ENCODE measurements at places on chromosomes 4 and X.
A peak's percentile ranks its signal among the peaks of the same experiment; 100 is the strongest.

DNA sequence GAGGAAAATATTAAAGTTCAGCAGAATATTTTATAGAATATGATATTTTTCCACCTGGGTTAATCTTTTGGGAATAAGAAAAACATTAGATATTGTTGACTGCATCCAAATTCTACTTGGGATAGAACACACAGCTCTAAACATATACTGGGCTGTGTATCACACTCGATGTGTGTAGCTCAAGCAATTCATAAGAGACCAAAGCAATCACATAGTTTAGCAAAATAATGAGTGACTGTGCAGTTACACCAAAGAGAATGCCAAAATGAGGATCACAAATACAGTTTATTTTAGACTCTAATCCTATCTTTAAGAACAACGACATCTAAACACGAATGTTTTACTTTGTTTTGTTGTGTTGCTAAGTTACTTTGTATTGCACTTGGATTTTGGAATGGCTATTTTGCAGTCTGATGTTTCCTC, 101.2 kb downstream of the CBR4 start:
- no peak for DNase-seq

- no peak for DNase-seq
Measured at GRCh38 chr4:90007494-90008167, 113.0 kb downstream of the MMRN1 start.

- DNase-seq: no peak
Measured at GRCh38 chr4:46425775-46426400, 36.0 kb upstream of the GABRA2 start.

GRCh38 chrX:4550018-4550417, 836.6 kb upstream of the PRKX start:
- no peak for DNase-seq

GRCh38 chr4:96164814-96165351, 325.0 kb downstream of the PDHA2 start:
- no peak for DNase-seq

- DNase-seq: no peak
Measured at GRCh38 chrX:129193357-129193756, 329.9 kb downstream of the SMARCA1 start.

GRCh38 chrX:125398959-125399440, 79.3 kb downstream of the TEX13C start:
- DNase-seq: no peak

- DNase-seq: no peak
Measured at GRCh38 chrX:2192584-2193272, 308.0 kb downstream of the DHRSX start.

GRCh38 chr4:19187096-19187495, 1064.6 kb upstream of the SLIT2 start:
- DNase-seq: no peak

DNA sequence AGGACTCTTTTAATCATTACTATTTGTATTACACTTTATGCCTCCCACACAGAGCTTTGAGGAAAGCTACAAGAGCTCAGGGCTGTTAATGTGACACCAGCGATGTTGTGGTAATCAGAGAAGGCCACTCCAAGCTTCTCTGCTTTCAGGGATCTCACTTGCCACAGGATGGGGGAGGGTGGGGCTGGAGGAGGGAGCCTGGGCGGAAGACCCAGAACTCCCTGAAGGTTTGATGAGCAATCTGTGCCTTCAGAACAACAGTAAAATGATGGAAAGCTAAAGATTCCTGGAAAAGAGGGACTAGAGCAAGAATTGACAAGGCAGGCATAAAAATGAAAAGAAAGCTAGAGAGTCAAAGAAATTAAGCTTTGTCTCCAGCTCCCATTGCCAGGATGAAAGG, 75.6 kb downstream of the MAML3 start:
- peak; percentile 55 for DNase-seq

DNA sequence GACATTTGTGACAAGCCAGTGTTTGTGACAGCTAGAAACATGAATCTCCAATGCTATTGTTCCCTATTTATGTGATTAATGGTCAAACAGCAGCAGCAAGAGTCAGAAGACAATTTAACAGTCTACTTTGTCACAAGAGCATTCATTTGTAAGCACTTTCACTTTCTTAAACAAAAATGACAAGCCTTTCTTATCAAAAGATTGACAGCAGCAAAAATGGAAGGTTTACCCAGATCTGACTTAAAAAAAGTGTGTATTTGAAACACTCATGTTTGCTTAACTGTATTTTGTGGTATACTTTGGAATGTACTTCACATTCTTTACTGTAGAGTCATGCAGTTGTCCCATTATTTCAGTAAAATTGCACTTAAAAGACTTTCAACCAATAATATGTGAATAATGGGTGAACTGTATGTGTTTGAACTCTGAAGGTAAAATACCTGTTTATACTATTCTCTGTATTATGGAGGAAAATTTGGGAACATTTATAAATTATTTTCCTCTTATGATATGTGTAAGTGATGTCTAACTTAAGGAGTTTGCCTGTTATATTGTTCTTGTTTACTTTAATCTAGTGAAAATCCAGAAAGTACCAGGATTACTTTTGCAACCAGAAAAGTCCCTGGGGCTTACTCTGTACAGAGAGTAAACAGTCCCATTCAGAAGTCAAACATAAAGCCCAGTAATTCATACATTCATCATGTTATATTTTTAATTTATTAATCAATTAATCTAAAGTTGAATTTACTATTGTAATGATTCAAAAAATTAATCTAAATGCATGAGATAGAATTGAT, 314.9 kb upstream of the TRAM1L1 start:
- no peak for DNase-seq

DNA sequence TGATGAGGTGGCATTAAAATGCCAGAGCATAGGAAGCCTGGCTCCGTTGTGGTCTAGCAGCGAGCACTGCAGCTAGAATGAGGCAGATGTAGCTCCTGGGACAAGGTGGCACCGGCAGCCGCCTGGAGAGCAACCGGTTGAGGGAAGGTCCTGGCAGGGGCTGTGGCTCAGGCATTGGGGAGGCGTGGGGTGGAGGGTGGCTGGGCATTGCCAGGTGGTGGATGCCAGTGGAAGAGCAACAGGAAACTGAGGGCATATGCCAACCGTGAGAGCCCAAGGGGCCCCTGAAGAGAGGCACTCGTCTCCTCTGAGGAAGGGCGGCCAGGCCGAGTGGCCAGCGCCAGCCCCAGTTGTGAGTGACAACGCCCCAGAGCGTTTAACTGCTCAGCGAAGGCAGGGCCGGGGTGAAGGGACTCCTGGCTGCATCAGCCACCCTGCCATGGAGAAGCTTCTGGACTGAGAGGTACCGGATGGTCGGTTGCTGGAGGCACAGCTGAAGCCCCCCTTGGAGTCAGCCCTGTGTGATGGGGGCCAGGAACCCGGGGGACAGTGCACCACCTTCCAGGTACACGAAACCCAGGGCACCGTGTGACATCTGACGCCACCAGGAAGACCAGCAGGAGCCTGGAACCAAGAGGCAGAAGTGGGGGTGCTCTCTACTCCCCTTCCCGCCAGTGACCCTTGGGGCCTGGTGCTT, 13.2 kb upstream of the PDE6B start:
- DNase-seq: no peak

DNA sequence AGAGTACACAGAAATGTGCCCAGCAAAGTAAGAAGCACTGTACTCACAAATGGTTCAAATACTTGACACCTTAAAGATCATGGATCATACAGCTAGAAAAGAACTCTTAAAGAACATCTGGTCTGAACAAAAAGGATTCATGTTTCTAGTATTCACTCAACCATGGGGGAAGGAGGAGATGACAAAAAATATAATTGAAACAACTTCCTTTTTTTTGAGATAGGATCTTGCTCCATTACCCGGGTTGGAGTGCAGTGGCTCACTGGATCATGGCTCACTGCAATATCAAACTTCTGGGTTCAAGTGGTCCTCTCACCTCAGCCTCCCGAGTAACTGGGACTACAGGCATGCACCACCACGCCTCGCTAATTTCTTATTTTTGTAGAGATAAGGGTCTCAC, 6.0 kb downstream of the DHX15 start:
- DNase-seq: no peak

- no peak for DNase-seq
Measured at GRCh38 chr4:47289805-47290204, 173.7 kb downstream of the COMMD8 start.

DNA sequence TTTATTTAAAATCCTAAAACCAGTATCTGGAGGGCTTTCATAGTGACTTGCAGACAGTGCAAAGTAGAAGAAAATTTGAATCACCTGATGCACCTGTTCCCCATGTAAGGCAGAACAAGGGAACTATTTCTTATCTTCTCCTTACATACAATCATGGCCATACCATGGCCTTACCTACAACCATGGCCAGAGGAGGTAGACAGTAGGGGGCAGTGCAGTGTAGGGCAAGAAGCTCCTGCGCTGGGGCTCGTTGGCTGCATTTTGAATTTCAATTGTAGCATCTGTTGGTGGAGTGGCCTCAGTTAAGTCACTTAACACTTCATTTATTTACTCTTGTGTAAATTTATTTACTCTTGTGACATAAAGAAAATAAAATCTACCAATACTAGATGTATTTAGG, 33.0 kb downstream of the GALNTL6 start:
- peak; percentile 63 for DNase-seq

DNA sequence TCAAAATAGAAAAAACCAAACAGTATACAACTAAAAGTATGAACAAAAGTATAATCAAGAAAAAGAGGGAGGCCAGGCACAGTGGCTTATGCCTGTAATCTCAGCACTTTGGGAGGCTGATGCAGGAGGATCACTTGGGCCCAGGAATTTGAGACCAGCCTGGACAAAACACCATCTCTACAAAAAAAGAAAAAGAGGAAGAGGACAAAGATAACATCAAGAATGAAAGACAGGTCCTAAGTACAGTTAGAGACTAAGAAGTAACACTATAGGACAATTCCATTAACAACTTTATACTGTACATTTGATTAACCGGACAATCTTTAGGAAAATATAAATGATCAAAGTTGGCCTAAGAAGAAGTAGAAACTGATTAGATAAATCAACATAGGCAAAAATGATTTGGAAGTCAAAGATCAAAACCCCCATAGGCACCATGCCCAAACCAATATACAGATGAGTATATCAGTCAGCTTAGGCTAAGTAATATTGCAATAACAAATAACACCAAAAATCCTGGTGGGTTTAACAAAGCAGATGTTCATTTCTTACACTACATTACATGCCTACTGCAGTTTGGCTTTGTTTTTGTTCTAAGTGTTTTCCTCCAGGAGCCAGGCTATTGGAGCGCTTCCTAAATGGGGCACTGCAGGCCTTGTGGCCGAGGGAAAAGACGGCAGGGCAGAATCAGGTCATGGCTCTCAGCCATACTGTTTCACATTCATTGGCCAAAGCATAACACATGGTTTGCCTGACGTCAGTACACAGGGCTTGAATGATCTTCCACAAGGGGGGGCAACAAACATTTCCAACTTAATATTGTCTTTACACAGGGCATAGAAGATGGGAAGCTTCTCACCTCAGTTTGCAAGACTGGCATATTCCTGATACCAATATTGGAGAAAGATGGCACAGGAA, 42.2 kb upstream of the HGFAC start:
- no peak for DNase-seq

- DNase-seq: no peak
Measured at GRCh38 chr4:52989865-52990264, 127.7 kb downstream of the RASL11B start.

DNA sequence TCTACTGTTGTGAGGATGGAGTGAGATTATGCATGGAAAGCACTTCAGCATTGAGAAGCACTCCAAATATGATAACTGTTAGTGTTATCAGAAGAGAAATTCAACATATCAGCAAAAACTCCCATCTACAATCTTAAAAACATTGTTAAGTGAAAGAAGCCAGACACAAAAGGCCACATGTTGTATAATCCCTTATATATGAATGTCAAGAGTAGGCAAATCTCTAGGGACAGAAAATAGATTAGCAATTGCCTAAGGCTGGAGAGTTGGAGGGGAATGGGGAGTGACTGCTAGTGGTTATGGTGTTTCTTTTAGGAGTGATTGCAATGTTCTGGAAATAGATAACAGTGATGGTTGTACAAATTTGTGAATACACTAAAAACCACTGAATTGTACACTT, 122.5 kb upstream of the LNX1 start:
- DNase-seq: no peak

GRCh38 chr4:53732661-53733060, 141.4 kb upstream of the LNX1 start:
- no peak for DNase-seq

- DNase-seq: no peak
Measured at GRCh38 chr4:101230801-101231426, 116.4 kb downstream of the PPP3CA start.

- no peak for DNase-seq
Measured at GRCh38 chr4:146098397-146098796, 77.1 kb upstream of the LSM6 start.

GRCh38 chrX:153844509-153845082, 14.3 kb upstream of the PDZD4 start:
- DNase-seq: no peak

DNA sequence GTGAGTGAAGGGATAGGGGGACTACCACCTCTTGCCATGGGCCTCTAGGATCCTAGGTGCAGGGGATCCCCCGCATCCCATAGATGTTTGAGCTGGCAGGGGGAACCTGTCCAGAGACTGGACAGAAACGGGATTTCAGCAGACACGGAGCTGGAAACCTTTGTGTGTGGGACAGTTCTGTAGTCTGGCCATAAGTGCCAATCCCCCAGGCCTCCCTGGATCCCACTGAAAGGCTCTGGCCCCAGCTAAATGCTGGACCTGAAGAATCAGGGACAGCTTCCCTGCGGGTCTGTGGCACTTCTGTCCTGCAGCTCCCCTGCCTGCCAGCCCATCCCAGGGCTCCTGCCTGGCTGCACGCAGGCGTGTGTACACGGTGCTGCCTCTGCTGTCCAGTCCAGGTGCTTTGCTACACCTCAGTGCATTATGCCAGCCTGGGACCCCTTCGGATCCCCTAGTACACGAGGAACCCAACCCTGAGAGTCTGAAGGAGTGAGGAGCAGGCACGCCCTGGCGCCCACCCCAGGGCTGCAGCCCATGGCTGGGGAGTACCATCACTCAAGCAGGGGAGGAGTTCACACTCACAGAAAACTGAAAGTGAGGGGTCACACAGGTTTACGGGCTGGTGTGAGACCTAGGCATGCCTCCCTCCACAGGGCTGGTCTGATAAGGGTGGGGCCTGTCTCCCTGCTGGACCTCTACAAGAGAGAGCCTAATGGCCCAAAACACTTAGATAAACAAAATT, 703.0 kb downstream of the ARAP2 start:
- DNase-seq: no peak

GRCh38 chr4:188680004-188680666, 540.9 kb downstream of the TRIML1 start:
- no peak for DNase-seq

DNA sequence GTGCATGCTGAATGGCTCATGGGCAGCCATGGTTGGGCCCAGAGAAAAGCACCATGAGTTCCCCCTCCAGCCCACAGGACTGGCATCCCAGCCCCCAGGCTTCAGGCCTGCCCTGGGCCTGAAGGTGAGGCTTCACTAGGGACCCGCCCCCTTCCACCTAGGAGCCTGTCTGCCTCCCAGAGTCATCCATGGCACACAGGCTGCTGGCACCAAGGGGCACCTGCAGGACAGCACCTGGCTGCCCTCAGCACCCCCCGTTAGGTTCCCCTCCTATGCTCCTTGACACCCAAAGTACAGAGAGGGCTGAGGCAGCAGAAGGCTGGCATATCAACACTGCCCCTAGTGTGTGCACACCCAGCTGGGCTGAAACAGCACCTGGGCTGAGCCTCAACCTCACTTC, 566.7 kb upstream of the PCDH7 start:
- no peak for DNase-seq
